Stimulated activated CD4-positive, alpha-beta T cell treated with anti-CD3 and anti-CD28 coated beads, TNF-alpha, amount 100 ng/mL, for 48 hours (primary cell): ENCODE measurements at places on chromosomes 2 and 18.

GRCh38 chr18:41617647-41618046 is 337.4 kb upstream of the PIK3C3 start:
- no peak for DNase-seq

GRCh38 chr2:29372185-29372584 is 257.0 kb downstream of the CLIP4 start:
- no peak for DNase-seq

DNA sequence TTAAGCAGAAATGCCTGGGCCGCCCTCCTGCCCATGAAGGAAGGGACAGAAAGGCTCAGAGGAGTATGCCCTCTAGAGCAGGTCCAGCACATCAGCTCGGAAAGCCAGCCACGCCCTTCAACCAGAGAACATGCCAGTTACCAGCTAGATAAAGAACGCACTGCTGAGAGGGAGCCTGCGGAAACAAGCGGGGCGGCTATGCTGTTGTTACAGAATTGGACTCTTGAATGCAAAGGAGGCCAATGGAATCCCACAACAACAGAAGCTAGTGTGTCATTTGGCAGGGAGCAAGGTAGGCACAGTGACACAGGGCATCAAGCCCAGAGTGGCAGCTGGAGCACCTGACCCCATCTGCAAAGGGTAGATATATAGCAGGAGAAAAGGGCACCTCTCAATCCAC is 242.9 kb upstream of the ID2 start:
- no peak for DNase-seq

DNA sequence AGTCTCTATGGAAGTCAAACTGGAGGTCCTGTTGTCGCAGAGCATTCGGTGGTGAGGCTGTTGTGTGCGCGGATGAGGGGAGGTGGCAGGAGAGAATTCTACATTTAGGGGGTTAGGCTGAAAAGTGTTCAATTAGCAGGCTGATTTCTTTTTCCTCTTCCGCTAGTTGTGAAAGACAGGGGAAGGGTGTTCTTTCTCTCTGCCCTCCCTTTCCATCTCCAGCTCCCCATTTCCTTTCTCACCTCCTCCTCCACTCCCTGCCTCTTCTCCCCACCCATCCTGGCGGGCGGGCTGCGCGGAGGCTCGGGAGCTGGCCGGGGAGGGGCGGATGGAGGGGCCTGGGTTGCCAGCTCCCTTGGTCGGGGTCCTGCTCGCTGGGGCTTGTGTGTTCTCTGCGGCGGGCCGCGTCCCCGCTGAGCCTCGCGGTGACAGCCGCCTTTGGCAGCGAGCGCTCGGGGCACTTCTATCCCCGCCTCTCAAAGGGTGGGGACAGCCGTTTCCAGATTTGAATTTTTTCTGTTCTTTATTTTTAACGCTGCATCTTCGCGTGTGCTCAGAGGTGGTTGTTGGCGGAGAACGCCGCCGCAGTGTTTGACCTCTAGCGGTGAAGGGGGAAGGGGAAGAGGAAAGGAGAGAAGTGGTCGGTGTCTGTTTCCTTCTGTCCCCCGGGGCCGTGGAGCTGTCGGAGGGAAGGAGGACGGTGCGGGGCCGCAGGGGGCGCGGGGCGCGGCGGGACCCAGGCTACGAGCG is 3.6 kb downstream of the SOX11 start:
- no peak for DNase-seq

DNA sequence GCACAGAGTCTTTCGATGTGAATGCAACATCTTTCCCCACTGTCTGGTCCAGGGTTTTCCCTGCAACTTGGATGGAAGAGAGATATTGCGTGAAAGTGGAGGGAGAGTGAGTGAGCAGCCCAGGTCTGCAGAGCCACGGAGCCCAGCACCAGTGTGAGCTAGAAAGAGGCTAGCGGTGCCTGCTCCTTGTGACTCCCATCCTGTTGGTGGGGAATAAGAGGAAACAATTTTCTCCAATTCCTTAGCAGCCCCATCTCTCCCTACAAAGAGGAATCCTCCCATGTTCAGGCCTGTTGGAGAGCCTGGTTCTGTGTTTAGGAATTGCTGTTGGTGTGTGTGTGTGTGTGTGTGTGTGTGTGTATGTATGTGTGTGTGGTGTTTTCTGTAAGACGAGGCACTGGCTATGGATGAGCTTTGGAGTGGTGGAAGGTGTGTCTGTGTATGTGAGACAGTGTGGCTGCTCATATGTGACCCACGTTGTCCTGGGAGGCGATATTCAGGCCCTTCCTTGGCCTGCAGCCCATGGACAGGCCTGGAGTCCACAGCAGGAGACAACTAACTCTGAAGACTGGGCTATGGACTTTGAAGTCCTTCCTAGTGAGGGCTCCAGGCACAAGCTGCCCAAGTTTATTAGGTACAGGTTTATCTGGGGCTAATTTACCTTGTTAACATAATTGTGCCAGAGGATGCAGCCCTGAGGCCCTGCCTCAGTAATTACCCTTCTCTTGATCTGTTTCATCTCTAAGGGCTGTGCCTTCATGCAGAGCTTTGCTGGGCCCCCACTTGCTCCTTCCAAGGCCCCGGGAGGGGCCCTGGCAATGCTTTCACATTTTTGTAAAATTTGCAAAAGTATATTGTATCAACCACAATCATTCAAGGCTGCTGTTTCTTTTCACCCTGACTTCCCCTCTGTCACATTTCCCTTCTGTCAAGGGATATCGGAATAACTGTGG is 88.6 kb upstream of the HAAO start:
- DNase-seq: no peak

GRCh38 chr18:67875060-67875459 is 358.5 kb upstream of the DSEL start:
- no peak for DNase-seq

GRCh38 chr2:19214682-19215391 is 143.6 kb downstream of the OSR1 start:
- DNase-seq: no peak
